ENCODE measurements at places on chromosomes 11 and 22. TPM values are rescaled to one million over a fixed set of nuclear protein-coding genes. Genes with fewer than 3 reads are reported as not detected.
A peak's percentile ranks its signal among the peaks of the same experiment; 100 is the strongest.

PATE4 gene
- not detected for total RNA-seq

SLN gene
- not detected for total RNA-seq

CELSR1 gene
- total RNA-seq, result 78.2 TPM

MMP8 gene
- not detected for total RNA-seq

- DNase-seq, result no peak
Measured at GRCh38 chr11:133995066-133995465, 38.3 kb upstream of the IGSF9B start.

DNA sequence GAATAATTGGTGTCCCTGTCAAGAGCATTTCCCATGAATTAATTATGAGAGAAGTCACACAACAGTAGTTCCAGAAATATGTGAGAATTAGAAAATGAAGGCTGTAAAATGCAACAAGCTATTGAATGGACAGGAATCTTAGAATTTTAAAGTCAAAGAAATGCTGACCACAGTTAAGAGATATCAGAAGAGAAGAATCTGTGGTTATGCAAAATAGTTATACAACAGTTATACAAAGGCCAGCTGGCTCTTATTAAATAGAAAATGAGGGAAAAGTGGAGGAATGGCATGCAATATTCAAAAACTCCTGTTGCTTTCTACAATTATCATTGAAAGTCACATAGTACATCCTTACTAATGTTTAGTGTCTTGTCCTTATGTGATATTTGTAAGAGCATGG is 27.4 kb downstream of the CASP12 start:
- no peak for DNase-seq

DNA sequence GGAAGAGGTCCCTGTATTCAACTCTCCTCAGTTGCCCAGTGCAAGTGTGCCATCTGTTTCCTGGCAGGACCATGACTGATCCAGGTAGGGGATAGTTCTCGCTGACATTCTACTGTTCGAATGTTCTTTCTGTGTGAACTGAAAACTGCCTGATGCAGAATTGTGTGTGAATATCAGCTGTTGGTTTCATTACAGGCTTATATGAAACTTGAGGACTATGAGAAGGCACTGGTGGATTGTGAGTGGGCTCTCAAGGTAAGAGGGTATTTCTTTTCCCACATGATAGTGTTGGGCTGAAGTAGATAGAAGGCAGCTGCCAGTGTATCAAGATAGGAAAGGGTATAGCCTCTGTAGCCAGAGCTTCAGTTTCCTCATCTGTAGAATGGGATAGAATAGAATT is 15.3 kb downstream of the TTC12 start:
- no peak for DNase-seq

DNA sequence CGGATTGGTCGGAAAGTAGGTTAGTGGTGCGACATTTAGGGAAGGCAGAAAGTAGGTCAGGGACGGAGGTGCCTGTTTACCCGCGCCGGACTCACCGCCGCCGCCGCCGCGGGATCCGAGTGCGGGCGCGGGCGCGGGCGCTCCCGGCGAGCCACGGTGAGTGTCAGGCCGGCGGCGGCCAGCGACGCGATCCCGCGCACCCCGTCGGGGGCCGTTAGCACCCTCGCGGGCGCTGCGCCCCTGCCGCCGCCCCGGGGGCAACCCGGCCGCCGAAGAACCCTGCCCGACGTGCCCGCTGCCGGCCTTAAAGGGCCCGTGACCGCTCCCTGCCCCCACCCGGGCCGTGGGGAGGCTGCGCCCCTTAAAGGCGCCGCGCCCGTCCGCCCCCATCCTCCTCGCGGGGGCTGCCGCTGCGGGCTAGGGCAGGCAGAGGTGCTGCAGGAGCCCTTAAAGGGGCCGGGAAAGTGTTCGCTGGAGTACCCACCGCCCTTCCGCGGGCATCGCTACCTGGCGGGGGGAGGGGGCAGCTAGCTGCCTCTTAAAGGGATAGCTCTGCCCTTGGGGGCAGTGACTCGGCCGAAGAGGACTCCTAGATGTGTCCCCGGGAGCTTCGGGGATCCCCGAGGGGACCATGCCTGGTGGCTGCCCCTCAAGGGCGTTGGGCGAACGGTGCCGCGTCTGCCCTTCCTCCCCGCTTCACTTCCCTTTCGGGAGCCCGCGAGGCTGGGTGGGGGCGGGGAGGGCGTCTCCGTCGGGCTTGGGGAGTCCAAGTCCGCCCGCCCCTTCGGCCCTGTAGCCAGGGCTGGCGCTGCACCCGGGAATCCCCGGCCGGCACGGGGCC is at the start of gene BMAL1:
TSS of gene BMAL1 (plus strand) at position 23 of the 841 bp plus-strand sequence. CDS start 76,519 bp downstream, outside the sequence.
- peak; percentile 57 for DNase-seq
